Karpas-422 (cell line): ENCODE measurements at places on chromosomes 13 and 19. TPM values are rescaled to one million over a fixed set of nuclear protein-coding genes. Genes with fewer than 3 reads are reported as not detected.

GRCh38 chr13:50512474-50513299 is 330.8 kb downstream of the DLEU7 start:
- no peaks in the 10 kb centered on the region; the same call in 1 of the 2 replicates for H3K36me3 ChIP-seq
- no peaks in the 10 kb centered on the region for H3K27me3 ChIP-seq
- H3K27ac ChIP-seq: peak overlapping the region; percentile 98
- H3K4me3 ChIP-seq: peak overlapping the region; percentile 60
- peak; percentile 95 for DNase-seq

- no peaks in the 10 kb centered on the region for H3K27me3 ChIP-seq
- DNase-seq: no peak
- H3K27ac ChIP-seq: no peak overlapping the region
- no peaks in the 10 kb centered on the region for H3K4me1 ChIP-seq
Observed at GRCh38 chr19:53897459-53897858, 11.6 kb upstream of the CACNG7 start.

DNA sequence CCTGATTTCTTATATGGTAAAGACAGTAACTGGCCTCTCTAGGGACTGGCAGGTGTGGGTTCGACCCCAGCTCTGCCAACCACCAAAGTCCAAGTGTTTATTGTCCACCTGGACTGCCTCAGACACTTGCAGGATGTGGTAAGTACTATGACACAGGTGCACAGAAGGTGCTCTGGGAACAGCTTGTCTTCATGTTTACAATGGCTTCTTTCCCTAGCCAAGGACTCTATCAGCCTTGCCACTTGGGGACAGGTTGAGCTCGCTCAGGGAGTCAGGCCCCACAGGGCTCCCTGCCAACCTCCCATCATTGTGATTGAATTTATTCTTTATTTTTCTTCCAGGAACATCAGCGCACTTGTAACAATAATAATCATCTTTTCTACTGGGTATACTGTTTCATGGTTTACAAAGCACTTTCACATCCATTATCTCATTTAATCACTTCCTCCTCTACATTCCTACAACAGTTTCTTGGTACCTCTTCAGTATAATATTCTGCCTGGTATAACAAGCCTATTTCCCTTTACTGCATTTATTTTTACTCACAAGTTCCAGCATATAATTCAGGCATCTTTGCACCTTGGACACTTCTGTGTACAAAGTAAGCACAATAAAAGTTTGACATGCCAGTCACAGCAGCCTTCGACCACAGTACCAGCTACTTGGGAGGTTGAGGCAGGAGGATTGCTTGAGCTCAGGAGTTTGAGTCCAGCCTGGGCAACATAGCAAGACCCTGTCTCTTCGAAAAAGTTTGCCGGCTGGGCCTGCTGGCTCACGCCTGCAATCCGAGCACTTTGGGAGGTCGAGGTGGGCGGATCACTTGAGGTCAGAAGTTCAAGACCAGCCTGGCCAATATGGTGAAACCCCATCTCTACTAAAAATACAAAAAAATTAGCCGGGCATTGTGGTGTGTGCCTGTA is 24.2 kb upstream of the GATAD2A start:
- DNase-seq: no peak
- H3K4me3 ChIP-seq: no peak overlapping the region
- H3K36me3 ChIP-seq: no peaks in the 10 kb centered on the region
- H3K27me3 ChIP-seq: no peaks in the 10 kb centered on the region

CAMSAP3 gene
- total RNA-seq: 0.36 TPM in 1 of 2 replicates, not detected in the other

DNA sequence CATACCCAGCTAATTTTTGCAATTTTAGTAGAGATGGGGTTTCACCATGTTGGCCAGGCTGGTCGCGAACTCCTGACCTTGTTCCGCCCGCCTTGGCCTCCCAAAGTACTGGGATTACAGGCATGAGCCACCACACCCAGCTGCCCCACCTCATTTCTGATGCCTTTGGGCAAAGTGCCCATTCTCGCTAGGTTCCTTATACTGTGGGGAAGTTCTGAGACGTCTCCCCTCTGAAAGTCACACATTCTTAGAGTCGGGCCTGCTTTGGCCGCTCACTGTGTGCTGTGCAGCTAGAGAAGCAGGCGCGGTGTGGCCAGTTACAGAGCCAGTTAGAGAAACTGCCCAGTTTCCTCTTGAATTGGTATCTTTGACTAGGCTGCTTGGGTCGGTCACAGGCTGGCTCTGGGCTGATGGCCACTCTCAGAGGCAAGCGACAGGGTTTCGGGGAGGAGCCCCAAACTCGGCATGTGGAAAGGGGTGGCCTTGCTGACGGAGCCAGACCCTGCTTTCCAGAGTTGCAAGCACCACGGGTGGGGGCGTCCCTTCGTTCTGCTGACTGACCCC is 18.0 kb downstream of the PRAM1 start:
- peaks cover 21% of the 10 kb centered on the region; the same call in 1 of the 2 replicates for H3K36me3 ChIP-seq
- no peak for DNase-seq
- no peak overlapping the region for H3K4me3 ChIP-seq
- no peak overlapping the region for H3K27ac ChIP-seq

MBD3L3 gene
- total RNA-seq: not detected in 2 replicates

KLHL1 gene
- total RNA-seq: not detected in 2 replicates

GRCh38 chr19:43699506-43700394 is 16.1 kb upstream of the IRGC start:
- no peaks in the 10 kb centered on the region for H3K4me1 ChIP-seq
- H3K4me3 ChIP-seq: no peak overlapping the region
- H3K27me3 ChIP-seq: no peaks in the 10 kb centered on the region
- H3K36me3 ChIP-seq: no peaks in the 10 kb centered on the region
- no peak for DNase-seq

- H3K27me3 ChIP-seq: no peaks in the 10 kb centered on the region
- H3K4me3 ChIP-seq: no peak overlapping the region
- H3K4me1 ChIP-seq: no peaks in the 10 kb centered on the region
- no peaks in the 10 kb centered on the region for H3K36me3 ChIP-seq
- H3K27ac ChIP-seq: no peak overlapping the region
Observed at GRCh38 chr19:30482956-30483355, 110.8 kb downstream of the ZNF536 start.

DNA sequence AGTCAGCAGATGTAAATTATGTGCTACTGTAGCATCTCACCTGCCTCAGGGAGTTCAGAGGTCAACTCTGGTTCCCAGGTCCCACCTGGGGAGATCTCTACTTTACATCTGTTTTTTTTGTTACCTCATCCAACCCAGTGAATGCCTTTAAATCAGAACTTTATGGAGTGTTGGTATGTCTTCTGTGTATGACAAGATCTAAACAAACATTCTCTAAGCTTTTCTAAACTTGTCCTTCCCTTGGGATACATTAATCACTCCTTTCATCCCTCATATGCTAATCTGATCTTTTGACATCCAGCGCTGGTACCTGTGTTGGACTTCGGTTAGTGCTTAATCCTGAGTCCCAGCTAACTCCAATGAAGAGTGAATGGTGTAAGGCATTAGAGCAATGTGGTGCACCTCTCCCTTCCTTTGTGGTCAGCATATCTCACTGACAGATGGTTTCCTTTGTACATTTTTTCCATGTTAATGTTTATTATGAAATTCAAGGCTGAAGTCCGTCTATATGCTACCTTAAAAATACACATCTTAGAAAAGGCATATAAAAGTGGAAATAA is 213.4 kb downstream of the ABCC4 start:
- H3K27ac ChIP-seq: no peak overlapping the region
- H3K4me1 ChIP-seq: peaks cover 8% of the 10 kb centered on the region; the same call in 1 of the 2 replicates
- no peak overlapping the region for H3K4me3 ChIP-seq
- H3K27me3 ChIP-seq: no peaks in the 10 kb centered on the region
- no peak for DNase-seq

LRG1 gene
- total RNA-seq: 0.11 and 0.14 TPM in 2 replicates

DNA sequence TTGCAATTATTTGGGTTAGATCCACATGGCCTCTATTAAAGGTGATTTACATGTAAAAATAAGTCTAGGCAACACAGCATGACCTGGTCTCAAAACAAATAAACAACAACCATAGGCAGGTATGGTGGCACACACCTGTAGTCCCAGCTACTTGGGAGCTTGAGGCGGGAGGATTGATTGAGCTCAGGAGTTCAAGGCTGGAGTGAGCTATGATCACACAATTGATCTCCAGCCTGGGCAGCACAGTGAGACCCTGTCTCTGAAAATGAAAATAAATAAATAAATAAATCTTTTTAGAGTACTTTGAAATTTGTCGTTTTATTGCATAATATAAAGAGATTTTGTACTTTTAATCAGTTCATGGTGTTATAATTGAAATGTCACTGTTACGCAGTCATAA is 93.3 kb downstream of the PAN3 start:
- no peak overlapping the region for H3K4me3 ChIP-seq
- DNase-seq: no peak
- H3K27ac ChIP-seq: no peak overlapping the region
- no peaks in the 10 kb centered on the region for H3K27me3 ChIP-seq

GRCh38 chr19:45821103-45821521 is 6.0 kb upstream of the RSPH6A start:
- no peaks in the 10 kb centered on the region for H3K27me3 ChIP-seq
- H3K4me1 ChIP-seq: no peaks in the 10 kb centered on the region; the same call in 1 of the 2 replicates
- peaks cover 5% of the 10 kb centered on the region; the same call in 1 of the 2 replicates for H3K36me3 ChIP-seq
- DNase-seq: no peak
- H3K27ac ChIP-seq: no peak overlapping the region
- no peak overlapping the region for H3K4me3 ChIP-seq

KCTD4 gene
- not detected in 2 replicates for total RNA-seq

- H3K4me1 ChIP-seq: peaks cover 9% of the 10 kb centered on the region
- no peak overlapping the region for H3K4me3 ChIP-seq
- no peak overlapping the region for H3K27ac ChIP-seq
- H3K36me3 ChIP-seq: peaks cover 3% of the 10 kb centered on the region
Observed at GRCh38 chr19:40264314-40265054, 20.7 kb downstream of the AKT2 start.

BRSK1 gene
- 15.5 and 31.0 TPM in 2 replicates for total RNA-seq

KRTDAP gene
- not detected in 2 replicates for total RNA-seq

SERTAD3 gene
- total RNA-seq: 14.1 and 14.9 TPM in 2 replicates

DNA sequence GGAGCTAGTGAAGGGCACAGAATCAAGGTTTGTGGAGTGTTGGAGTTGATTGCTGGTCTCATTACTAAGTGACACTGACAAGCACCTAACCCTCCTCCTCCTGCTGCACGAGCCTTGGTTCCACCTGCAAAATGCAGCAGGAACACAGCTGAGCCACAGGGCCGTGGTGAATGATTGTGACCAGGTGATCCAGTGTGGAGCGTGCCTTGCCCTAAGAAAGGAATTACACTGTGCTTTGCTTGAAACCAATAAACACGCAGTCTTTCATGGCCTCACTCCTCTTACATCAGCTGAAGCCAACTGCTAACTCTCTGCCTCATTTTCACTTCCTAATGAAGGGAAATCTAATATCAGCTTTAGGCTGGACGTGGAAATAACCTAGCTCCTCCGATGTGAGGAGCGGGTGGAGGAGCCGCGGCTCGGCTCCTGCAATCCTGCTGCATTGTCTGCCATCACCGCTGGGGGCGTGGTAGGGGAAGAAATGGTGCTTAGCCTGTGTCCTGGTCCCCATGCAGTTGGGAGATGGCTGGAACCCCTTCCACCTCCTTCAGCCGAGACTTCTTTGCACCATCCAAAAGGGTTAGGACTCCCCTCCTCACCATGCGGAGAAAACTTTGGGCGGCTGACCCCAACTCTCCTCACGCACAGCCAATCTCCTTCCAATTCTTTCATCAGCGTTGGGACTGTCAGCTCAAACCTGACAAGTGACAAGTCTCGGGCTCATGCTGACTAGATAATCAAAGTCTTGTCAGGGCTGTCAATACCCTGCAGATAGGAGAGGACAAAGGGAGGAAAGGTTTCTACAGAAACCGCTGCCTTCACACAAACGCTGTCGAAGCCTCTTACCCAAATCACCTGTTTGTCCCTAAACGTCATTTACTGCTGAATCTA is 427.9 kb downstream of the ZNF536 start:
- H3K27ac ChIP-seq: no peak overlapping the region
- DNase-seq: peak; percentile 51
- no peaks in the 10 kb centered on the region for H3K4me1 ChIP-seq
- no peaks in the 10 kb centered on the region for H3K36me3 ChIP-seq
- no peaks in the 10 kb centered on the region for H3K27me3 ChIP-seq
